ENCODE measurements at places on chromosomes 7 and 10. TPM values are rescaled to one million over a fixed set of nuclear protein-coding genes. Genes with fewer than 3 reads are reported as not detected.

The TMEM236 gene
- 0.04 TPM for total RNA-seq

The TMEM176B gene
- 1.6 TPM for total RNA-seq

The CRYGN gene
- 1.6 TPM for total RNA-seq

The KCNIP2 gene
- total RNA-seq = 5.2 TPM

The GOLGA7B gene
- 0.07 TPM for total RNA-seq

The ANLN gene
- 81.1 TPM for total RNA-seq

The GARIN1A gene
- not detected for total RNA-seq

The OR13A1 gene
- 0.15 TPM for total RNA-seq

The MBL2 gene
- not detected for total RNA-seq

The CCDC6 gene
- 48.4 TPM for total RNA-seq

The MAT1A gene
- 4.3 TPM for total RNA-seq

The VPS37D gene
- total RNA-seq = 7.5 TPM

The TRPV6 gene
- total RNA-seq = 0.80 TPM

The VWC2 gene
- 0.82 TPM for total RNA-seq

The ATOH7 gene
- total RNA-seq = 0.44 TPM

The KCNK18 gene
- total RNA-seq = not detected

The PRKG1 gene
- 15.6 TPM for total RNA-seq

The MSMB gene
- total RNA-seq = not detected

The PCLO gene
- total RNA-seq = 4.2 TPM

The LOXL4 gene
- total RNA-seq = 0.21 TPM

The WEE2 gene
- total RNA-seq = 0.04 TPM

The DOCK1 gene
- 55.8 TPM for total RNA-seq

The SPDYE16 gene
- total RNA-seq = not detected

The TRIM50 gene
- total RNA-seq = 0.16 TPM

The FAM221A gene
- 24.9 TPM for total RNA-seq

The AGR3 gene
- not detected for total RNA-seq

The PRKCQ gene
- 8.4 TPM for total RNA-seq

The CYP26C1 gene
- 0.11 TPM for total RNA-seq

The AUTS2 gene
- 50.0 TPM for total RNA-seq

The LEP gene
- total RNA-seq = not detected

The NUTM2E gene
- 0.15 TPM for total RNA-seq

The CALCR gene
- total RNA-seq = 1.2 TPM

The FAM180A gene
- not detected for total RNA-seq

The CABCOCO1 gene
- total RNA-seq = not detected

The ADARB2 gene
- total RNA-seq = 3.7 TPM

The GATA3 gene
- 0.72 TPM for total RNA-seq

The BTBD16 gene
- not detected for total RNA-seq

The PRPS1L1 gene
- not detected for total RNA-seq

The CXCL12 gene
- total RNA-seq = 64.3 TPM

The CCNJ gene
- 25.7 TPM for total RNA-seq

The ZCWPW1 gene
- total RNA-seq = 1.5 TPM
